ENCODE measurements at places on chromosomes 11 and 22.

GRCh38 chr11:122160841-122161590 is 45.0 kb upstream of the BLID start:
- DNase-seq, result no peak

DNA sequence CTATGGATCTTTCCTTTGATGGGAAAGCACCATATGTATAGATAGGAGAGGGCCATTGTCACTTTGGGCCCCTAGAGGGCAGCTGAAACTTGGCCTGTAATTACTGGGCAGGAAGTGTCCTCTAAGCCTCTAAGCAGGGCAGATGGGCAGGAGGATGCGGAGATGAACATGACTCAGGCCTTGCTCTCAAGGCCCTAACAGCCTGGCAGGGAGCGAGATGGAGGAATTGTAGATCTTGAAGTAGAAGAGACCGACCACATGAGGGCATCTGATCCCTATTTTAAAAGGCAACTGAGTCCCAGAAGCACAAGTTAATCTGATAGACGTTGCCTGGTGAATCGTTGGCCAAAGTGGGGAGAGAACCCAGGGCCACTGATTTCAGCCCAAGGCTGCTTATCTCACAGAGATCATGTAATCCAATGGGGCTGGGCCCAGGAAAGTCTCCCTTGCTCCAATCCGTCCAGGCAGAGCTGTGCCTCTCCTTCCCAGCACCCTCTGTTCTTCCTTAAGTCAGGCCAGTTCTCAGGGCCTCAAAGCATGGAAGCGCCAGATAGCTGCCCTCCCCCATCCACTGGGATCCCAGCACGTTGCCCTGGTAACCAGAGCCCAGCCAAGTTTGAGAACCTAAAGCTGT is 2.5 kb upstream of the SEPTIN3 start:
- DNase-seq, result peak; percentile 50

- no peak for DNase-seq
Observed at GRCh38 chr11:87012673-87013072, 25.1 kb upstream of the TMEM135 start.

GRCh38 chr11:118010738-118011461 is 24.7 kb downstream of the IL10RA start:
- DNase-seq, result peak; percentile 31

DNA sequence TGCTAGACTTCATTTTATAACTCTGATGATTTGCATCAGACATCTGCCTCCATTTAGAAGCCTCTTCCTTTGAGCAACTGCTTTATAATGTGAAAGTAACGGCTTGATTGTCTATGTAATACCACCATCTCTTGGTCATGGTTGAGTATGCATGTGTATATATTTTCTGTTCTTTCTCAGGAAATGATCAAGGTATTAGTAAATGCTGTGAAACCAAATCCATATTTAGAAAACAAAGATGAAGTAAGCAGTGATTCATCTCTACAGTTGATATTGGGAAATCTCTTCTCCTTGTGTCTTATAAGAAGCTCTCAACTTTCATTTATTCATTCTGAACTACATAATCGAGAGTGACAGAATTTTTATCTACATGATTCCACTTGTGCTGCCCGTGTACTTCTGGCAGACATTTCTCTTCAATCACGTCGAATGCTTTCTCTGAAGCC is 104.6 kb upstream of the ANO3 start:
- DNase-seq, result no peak

- no peak for DNase-seq
Observed at GRCh38 chr22:24325105-24325757, 54.6 kb downstream of the SPECC1L start.

GRCh38 chr22:29873943-29874342 is 9.0 kb upstream of the MTMR3 start:
- no peak for DNase-seq

GRCh38 chr11:3609416-3610265 is 32.2 kb downstream of the ART5 start:
- no peak for DNase-seq

- DNase-seq, result no peak
Observed at GRCh38 chr11:66470015-66470414, 3.3 kb downstream of the PELI3 start.

- DNase-seq, result peak; percentile 25
Observed at GRCh38 chr11:35477901-35478300, 47.5 kb downstream of the PAMR1 start.

All from dorsolateral prefrontal cortex (tissue), 122 donors.